Breast epithelium (tissue), 4 donors: ENCODE measurements at places on chromosomes 11 and 22. TPM values are rescaled to one million over a fixed set of nuclear protein-coding genes. Genes with fewer than 3 reads are reported as not detected.

DNA sequence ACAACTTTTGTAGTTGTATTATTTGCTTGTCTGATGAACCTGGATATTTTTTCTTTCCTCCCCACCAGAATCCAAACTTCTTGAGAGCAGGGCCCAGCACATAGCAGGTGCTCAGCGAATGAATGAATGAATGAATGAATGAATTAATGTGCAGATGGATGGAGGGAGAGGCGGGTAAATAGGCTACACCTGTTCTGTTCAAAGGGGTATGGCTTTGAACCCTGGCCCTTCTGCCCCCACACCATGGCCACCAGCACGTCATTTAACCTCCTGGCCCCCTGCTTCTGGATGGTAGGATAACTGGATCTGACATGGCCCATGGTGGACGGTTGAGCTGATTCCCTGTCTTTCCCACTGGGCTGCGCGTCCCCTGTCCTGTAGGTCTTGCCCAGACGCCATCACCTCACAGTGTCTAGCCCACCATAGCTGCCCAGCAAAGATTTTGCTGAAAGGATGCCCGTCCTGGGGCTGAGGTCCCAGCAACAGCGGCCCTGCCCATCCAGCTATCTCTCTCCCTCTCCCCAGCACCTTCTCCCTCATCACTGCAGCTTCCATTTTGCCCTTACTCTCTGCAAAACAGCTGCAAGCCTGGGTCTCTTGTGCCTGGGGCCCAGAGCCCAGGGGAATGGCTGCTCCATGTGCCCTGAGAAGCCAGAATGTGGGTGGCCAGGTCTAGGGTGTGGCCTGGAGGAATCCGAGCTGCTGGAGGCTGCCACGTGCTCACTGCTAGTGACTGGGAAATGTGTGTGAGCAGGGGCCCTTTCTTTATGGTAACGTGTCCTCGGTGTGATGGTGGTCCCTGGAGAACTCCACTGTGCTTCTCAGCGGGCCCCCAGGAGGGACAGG, 49.3 kb upstream of the LINC01488 start:
- H3K27me3 ChIP-seq: no peaks in the 10 kb centered on the region
- DNase-seq: no peak
- no peaks in the 10 kb centered on the region for H3K4me1 ChIP-seq
- no peak overlapping the region for H3K4me3 ChIP-seq
- no peak overlapping the region for H3K27ac ChIP-seq

DNA sequence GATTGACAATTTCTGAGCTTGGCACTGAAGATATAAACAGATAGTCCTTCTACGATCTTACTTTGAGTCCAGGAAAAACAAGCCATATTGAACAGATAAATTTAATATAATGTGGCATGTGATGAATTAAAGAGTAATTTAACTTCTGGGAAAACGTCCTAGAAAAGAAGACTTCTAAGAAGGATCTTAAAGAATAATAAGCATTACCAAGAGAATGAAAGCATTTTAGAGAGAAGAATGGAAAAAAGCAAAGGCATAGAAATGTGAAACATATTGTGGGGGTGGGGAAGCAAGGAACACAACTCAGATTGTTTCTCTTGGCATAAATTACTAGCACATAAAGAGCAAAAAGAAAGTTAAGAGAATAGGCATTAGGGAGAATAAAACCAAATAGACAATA, 5.4 kb downstream of the DDIAS start:
- H3K4me3 ChIP-seq: no peak overlapping the region
- H3K36me3 ChIP-seq: no peaks in the 10 kb centered on the region
- no peak for DNase-seq
- H3K4me1 ChIP-seq: no peaks in the 10 kb centered on the region
- no peaks in the 10 kb centered on the region for H3K27me3 ChIP-seq

- H3K4me3 ChIP-seq: peak overlapping the region; percentile 59
- no peaks in the 10 kb centered on the region for H3K36me3 ChIP-seq
- peaks cover 9% of the 10 kb centered on the region for H3K4me1 ChIP-seq
- no peak for DNase-seq
- no peak overlapping the region for H3K27ac ChIP-seq
Measured at GRCh38 chr22:30246814-30247376, 336 bp upstream of the LIF start.

Gene LRRN4CL
- total RNA-seq: 15.1 TPM

Gene C11orf91
- not detected for total RNA-seq

DNA sequence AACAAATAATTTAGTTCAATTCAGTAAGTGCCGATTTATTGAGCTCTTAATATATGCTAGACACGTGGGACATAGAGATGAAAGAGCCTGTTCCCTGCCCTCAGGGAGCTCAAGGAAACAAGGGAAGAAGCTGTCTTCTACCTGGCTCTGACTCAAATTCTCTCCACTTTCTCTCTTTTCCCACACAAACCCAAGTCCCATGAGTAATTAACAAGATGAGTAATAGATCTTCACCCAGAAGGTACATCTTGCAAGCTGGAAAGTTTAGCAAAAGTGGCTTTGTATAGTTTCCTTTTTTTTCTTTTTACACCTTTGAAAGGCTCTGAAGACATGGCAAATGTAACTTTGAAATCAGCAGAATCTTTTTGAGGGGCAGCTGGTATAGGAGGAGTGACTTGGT, 48.2 kb upstream of the CHST1 start:
- no peaks in the 10 kb centered on the region for H3K36me3 ChIP-seq
- H3K4me1 ChIP-seq: no peaks in the 10 kb centered on the region
- peaks cover 2% of the 10 kb centered on the region for H3K27me3 ChIP-seq

DNA sequence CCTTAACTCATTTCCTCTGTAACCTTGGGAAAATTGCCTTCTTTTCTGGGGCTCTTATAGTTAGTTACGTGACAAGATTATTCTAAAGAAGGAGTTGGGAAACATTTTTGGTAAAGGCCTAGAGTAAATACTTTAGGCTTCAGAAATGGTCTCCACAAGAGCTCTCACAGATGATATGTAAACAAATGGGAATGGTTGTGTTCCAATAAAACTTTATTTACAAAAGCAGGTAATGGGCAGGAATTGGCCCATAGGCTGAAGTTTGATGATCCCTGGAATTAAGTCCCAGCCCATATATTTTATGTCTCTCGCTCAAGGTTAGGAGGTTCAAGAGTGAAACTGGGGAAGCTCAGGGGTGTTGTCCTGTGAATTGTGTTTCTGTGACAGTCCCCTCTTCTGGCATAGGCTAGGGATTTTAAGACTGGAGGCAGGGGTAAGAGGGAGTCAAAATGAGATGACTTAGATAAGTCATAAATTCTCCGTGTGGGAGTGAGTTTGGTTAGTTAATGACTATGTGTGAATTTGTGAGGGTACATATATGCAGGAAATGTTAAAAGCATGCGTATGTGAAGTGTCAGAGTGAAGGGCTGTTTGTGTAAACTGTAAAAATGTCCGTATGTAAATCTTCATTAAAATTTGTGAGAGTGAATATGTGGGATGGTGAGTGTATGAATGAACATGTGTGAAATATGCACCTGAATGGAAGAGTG, 7.4 kb upstream of the OR52B4 start:
- H3K27me3 ChIP-seq: no peaks in the 10 kb centered on the region
- H3K4me1 ChIP-seq: no peaks in the 10 kb centered on the region
- no peak overlapping the region for H3K4me3 ChIP-seq
- no peak overlapping the region for H3K27ac ChIP-seq
- DNase-seq: no peak
- no peaks in the 10 kb centered on the region for H3K36me3 ChIP-seq

Gene DLG2
- total RNA-seq: 6.9 TPM

DNA sequence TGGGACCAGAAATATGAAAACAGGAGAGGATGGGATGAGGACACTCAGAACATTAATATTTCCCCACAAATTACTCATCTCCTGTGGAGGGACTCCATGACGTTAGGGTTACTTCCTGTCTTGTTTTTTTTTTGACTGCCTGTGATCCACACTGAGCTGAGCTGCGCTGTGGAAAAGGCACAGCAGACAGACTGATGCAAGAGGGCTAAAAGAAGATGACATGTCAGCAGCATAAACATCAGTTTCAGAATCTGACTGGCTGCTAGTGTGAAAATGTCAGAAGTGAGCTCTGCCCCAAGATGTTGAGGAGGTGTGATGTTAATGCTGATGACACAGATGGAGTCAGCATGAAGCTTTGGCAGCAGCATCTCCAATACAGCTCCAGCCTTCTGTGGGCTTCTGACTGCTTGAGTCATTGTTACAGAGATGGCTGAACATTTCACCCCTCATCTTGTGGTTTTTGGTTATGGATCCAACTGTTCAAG, 286.8 kb downstream of the BLID start:
- H3K27ac ChIP-seq: peak overlapping the region; percentile 57
- H3K4me3 ChIP-seq: no peak overlapping the region
- no peaks in the 10 kb centered on the region for H3K27me3 ChIP-seq
- no peak for DNase-seq

Gene RELT
- 3.7 TPM for total RNA-seq

DNA sequence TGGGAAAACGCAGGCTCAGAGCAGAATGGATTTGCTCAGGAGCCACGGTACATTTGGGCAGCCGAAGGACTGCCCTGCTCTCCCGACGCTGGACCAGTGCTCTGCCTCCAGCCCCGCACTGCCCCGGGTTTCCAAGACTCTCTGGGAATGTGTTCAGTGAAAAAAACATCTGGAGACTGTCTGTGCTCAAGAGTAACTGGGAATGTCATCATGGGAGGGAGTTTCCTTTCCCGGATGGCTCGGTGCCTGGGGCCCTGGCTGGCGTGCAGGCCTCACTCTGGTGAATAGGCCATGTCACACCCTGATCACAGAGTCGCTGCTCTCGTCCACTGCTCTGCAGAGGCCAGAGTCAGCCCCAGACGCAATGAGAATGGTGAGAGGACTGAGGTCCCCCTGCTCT, 9.8 kb upstream of the APOL6 start:
- peaks cover 15% of the 10 kb centered on the region for H3K4me1 ChIP-seq
- no peaks in the 10 kb centered on the region for H3K36me3 ChIP-seq
- peak; percentile 71 for DNase-seq

Gene SCN4B
- 3.7 TPM for total RNA-seq

DNA sequence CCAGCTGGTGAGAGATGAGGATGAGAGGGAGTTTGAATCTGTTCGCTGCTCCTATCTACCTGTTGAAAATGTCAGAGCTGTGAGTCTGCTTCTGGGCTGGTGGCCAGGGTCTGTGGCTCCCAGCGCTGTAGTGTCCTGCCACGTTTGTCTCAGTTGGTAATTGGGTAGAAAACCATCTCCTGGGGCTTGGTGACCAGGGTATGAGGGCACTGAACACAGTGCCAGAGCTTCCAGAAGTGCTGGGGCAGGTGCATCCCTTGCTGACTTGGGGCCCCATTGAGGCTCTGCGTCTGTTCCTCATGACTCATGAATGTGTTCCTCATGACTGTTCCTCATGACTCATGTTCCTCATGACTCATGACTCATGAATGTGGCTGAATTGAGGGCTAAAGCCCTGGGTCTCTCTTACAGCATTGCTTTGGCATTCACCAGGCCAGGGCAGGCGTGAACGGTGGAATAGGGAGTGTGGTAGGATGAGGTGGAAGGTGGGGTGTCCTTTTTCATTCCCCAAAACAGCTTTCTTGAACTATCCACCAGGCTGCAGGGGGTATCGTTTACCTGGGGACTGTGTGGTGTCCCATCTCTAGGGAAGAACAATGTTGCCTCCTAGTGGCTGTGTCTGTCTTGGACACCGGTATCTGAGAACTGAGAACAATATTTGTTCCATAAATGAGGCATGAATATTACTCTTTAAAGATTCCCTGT, 139.5 kb downstream of the COMMD9 start:
- H3K4me3 ChIP-seq: no peak overlapping the region
- no peak for DNase-seq
- peak overlapping the region; percentile 75 for H3K27ac ChIP-seq
- H3K4me1 ChIP-seq: peaks cover 7% of the 10 kb centered on the region

Gene PLAAT2
- total RNA-seq: 2.0 TPM

DNA sequence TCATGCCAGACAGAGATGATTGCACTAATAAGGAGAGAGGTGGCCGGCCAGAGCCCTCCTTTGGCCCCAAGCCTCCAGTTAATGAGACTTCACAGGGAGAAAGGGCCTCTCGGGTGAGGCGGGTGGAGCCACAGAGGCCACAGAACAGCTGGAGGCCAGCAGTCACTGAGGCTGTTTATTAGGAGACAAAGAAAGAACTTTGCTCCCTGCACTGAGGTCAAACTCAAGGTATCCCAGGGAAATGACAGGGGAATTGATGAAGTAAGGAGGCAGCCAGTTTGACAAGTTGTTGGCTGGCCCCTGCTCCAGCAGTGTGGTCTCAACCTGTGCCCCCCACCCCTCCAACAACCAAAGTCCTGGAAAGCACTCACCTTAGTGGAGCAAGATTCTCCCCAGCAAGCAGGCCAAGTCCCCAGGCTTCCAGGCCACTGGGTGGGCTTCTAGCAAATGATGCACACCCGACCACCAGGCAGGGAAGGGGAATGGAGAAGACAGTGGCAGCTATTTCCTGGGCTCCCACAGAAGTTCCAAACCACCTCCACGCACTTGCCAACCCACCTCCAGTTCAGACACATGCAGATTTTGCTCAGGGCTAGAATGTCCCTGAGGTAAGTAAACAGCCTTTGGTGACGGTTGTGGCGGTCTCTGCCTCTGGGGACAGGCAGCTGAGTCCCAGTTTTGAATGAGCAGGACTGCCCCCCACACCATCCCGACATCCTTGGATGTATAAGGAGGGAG, 53.2 kb downstream of the RPUSD4 start:
- DNase-seq: no peak
- H3K27ac ChIP-seq: no peak overlapping the region
- no peaks in the 10 kb centered on the region for H3K36me3 ChIP-seq
- no peak overlapping the region for H3K4me3 ChIP-seq
- no peaks in the 10 kb centered on the region for H3K4me1 ChIP-seq

DNA sequence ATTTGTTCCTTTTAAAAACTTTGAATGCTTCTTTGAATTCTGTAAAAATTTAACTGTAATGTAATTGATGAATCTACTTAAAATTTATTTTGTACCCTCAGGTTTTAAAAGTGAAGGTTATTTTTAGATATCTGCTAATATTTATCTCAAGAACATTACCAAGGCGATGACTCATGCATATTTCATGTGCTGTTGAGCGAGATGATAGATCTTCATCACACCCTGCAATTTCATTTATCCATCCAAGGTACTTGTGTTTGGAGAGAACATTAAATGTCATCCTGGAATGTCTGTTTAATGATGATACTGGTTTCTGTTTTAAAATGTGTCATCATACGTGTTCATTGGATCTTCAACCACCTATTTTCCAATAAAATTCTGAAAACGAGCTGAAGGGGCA, 6.7 kb upstream of the OOSP4A start:
- no peak overlapping the region for H3K27ac ChIP-seq
- no peak for DNase-seq
- no peaks in the 10 kb centered on the region for H3K27me3 ChIP-seq
- no peaks in the 10 kb centered on the region for H3K36me3 ChIP-seq
- H3K4me1 ChIP-seq: no peaks in the 10 kb centered on the region
